ENCODE measurements at places on chromosomes 6 and 20.

DNA sequence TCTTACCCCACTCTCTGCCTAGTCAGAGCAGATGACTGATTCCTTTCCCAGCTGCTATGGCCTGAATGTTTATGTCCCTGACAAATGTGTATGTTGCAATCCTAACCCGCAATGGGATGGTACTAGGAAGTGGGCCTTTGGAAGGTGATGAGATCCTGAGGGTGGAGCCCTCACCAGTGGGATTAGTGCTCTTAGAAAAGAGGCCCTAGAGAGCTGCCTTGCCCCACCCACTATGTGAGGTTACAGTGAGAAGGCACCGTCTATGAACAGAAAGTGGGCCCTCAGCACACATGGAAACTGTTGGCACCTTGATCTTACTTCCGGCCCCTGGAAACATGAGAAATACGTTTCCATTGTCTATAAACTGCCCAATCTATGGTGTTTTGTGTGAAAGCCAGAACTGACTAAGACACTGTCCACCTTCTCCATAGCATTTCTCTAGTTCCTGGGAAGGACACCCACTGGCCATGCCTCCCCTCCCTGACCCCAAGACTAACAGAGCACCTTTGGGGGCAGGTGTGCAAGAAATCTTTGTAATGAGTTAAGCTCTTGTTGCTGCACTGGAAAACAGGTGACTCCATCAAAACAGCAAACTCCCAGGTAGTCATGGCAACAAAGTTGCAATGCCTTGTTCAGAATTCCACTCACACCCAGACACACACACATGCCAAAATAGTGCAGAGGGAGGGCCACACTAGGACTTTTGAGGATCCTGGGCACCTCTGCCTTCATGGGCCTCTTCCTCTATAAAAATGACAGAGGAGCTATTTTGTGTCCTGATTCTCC is 16.2 kb downstream of the GABRR2 start:
- no peak for DNase-seq

DNA sequence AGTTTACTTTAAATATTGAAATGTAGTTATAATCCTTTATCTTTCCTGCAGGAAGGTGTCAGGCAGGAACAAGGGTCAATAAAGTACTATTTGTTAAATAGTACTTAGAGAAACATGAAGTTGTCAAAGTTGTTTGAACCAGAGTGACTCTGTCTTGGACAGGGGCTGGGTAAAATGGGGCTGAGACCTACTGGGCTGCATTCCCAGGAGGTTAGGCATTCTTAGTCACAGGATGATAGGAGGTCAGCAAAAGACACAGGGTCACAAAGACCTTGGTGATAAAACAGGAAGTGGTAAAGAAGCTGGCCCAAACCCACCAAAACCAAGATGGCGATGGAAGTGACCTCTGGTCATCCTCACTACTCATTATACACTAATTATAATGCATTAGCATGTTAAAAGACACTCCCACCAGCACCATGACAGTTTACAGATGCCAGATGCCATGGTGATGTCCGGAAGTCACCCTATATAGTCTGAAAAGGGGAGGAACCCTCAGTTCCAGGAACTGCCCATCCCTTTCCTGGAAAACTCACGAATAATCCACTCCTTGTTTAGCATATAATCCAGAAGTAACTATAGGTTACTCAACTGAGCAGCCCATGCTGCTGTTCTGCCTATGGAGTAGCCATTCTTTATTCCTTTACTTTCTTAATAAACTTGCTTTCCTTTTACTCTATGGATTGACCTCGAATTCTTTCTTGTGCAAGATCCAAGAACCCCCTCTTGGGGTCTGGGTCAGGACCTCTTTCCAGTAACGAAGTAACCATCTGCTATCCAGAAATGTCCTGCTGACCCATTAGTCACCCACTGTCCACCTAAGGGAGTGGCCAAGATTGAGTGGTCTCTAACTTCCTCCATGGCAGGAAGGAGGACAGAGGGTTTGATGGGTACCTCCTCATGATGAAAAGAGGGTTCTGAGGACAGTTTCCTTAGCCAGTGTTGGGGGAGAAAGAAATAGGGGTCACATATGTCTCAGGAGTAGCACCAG is 19.6 kb downstream of the SLC22A2 start:
- DNase-seq = no peak

DNA sequence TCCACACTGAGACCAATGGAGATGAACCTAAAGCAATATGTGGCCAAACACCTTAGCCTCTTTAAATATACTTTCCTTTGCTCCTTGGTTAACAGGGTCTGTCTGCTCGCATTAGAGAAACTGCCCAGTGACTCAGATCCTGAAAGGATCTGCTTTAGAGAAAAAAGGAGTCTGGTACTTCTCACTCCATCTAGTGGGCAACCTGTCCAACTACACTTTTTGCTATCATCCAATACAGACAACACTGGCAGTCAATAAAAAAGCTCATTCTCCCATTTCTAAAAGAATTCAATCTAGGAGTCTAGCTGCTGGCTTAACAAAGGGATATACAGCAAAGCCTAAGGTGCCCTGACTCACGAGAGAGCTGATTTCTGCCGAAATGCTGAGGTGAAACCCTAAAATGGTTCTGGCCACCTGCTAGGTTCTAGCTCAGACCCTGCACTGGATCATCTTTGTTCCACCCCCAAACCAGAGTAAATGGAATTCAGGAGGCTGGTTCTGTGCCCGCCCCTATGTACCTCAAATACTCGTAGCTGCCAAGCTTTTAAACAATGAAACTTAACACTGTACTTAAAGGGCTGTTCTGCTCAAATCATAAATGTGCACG is 11.5 kb downstream of the GNL1 start:
- no peak for DNase-seq

- DNase-seq = no peak
Measured at GRCh38 chr20:10454151-10454750, 19.1 kb downstream of the SLX4IP start.

DNA sequence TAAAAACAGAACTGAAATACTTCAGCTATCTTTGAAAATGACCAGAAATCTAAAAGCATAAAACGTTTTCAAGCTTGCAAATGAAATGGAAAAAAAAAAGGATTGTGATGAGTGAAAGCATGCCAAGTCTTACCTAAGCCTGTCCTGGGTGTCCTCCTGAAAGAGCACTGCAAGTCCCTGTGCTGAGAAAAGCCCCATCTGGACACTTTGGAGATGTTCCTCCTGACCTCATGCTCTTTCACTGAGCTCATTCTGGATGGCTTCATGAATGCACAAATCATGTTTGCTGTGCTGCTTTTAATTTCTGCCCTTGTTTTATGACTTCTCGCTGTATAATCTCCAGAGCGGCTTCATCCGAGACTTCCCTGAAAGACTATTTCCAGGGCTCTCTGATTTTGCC is 136.0 kb downstream of the SOD2 start:
- DNase-seq = no peak

- no peak for DNase-seq
Measured at GRCh38 chr6:87714093-87714842, 12.2 kb upstream of the AKIRIN2 start.

DNA sequence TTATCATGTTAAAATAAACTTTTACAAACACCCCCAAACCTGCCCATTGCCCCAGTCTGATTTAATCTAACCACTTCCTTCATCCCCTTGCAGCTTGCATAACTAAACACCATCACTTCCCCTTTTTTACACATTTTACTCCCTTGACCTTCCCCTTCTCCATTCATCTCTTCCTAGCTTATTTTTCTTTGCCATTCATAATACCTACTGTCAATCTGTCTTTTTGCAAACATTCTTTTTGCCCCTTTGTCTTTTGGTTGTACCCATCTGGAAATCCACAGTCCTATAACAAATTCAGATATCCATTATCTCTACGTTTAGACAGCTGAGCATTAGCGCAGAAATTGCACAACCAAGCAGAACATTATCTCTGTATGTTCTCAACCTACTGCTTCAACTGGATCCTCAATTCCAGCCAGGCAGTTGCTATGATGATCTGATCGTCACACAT is 51.2 kb downstream of the C6orf52 start:
- DNase-seq = no peak

Measured in activated naive CD4-positive, alpha-beta T cell (primary cell).